ENCODE measurements at places on chromosomes 12 and 14.

DNA sequence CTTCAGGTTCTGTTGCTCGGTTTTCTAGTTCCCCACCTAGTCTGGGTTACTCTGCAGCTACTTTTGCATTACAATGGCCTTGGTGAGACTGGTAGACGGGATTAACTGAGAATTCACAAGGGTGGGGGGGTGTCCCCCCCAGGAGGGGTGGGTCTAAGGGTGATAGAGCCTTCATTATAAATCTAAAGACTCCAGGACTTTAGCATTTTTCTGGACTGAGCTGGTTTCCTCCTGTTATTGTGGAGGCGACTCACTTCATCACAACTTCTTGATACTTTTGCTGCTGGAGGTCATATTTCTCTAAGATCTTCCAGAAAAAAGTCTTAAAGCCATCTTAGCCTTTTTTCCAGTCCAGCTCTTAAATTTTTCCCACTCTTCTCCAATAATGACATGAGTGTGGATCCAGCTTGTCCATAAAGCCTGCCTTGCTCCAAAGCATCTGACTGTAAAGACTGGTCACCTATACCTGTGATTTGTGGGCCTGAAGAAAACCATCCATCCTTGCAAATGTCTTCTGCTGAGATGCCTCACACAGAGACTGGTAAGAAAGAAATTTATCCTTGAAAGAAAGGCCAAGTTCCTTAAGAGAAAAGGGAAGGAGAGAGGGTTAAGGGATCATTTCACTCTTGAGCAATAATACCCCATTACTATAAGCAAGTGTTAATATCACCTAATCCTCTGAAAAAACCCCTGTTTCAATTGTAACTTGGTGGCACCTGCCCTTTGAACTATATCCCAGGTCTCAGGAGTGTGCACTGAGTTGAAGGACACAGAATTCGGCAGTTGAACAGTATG is 19.7 kb upstream of the SLC2A14 start:
- DNase-seq: no peak

- DNase-seq: no peak
Observed at GRCh38 chr14:71238835-71239234, 331.6 kb downstream of the PCNX1 start.

DNA sequence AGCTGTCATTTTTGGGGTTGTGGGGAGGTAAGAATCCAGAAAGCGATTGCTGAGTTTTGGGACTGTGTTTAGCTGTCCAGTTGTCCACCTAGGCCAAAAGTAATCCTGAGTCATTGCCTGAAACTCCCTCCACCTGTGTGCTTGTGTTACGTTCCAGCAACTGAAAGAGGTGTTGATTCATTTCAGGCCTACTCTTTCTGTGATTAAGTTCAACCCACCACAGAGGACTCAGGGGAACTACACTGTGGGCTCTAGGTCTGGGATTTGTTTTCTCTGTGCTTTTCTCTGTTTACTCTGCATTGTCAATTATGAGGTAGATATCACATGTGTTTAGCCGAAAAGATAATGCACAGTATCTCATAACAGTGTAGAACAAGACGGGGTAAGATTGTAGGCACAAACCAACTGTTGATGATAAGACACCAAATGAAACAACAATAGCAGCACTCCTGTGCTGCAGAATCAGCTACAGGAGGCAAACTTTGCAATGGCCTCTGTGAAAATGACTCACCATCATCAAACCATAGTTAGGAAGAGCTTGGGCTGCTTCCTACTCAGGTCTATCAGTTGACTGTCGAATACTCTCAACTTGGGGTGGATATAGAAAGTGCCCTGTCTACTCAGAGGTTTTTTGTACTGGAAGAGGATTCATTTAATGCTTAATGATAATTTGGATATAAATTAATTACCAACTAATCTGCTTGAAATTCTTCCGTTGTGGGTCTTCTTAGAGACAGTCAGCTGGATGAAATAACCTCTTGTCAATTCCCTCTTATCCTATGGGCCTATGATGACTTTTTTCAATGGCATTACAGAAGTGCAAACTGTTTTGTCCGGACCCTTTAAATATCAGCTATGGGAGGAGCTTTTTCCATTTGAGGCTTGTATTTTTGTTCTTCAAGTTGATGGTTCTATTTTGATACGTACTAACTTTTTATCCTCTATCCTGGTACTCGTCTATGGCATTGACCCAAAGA is 385.9 kb downstream of the BMP4 start:
- no peak for DNase-seq

GRCh38 chr14:102751088-102751487 is 26.2 kb upstream of the TRAF3 start:
- DNase-seq: no peak

GRCh38 chr14:45699471-45699870 is 446.5 kb upstream of the MIS18BP1 start:
- DNase-seq: no peak

DNA sequence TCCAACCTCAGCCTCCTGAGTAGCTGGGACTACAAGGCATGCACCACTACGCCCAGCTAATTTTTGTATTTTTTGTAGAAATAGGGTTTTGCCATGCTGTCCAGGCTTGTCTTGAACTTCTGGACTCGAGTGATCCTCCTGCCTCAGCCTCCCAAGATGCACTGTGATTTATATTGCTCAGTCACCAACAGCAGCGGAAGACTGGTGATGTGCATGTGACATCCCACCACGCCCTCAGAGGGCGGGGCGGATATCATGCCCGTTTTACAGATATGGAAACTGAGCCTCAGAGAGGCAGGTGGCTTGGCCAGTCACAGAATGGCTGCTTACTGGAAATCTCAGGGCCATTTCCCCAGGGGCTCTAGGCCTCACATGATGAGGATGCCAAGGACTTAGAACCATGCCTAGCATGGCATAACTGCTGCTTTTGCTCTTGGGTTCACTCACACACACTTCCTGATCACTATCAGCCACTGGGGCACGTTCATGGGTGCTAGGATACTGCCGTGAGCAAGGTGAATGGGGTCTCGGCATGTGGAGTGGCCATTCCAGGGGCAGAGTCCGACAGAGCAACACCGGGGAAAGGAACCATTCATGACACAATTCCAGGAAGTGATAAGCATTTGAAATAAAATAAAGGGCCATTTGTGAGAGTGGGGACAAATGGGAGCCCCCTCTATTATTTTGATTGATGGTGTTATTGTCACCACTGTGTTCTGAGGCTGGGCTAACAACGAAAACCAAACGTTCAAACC is 31.9 kb downstream of the RBM19 start:
- no peak for DNase-seq

- DNase-seq: no peak
Observed at GRCh38 chr12:15497671-15498292, 175.5 kb downstream of the PTPRO start.

- DNase-seq: no peak
Observed at GRCh38 chr14:73467377-73467776, 9.0 kb upstream of the NUMB start.

DNA sequence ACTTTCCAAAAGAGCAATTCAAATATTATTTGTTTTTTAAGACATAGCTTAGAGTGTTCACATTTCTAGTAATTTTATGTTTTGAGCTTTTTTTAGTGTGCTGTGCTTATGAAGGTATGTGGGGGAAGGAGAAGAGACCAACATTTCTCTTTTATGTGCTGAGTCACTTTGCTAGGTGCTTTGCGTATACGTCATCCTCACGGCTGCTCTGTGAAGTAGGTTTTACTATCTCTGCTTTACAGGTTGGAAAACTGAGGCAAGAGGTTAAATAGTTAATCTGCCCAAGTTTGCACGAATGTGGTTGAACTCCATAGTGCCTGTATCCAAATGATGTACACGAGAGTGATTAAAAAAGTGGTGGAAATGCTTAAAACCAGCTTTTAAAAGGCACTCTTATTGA is 75.9 kb downstream of the AEBP2 start:
- DNase-seq: no peak

DNA sequence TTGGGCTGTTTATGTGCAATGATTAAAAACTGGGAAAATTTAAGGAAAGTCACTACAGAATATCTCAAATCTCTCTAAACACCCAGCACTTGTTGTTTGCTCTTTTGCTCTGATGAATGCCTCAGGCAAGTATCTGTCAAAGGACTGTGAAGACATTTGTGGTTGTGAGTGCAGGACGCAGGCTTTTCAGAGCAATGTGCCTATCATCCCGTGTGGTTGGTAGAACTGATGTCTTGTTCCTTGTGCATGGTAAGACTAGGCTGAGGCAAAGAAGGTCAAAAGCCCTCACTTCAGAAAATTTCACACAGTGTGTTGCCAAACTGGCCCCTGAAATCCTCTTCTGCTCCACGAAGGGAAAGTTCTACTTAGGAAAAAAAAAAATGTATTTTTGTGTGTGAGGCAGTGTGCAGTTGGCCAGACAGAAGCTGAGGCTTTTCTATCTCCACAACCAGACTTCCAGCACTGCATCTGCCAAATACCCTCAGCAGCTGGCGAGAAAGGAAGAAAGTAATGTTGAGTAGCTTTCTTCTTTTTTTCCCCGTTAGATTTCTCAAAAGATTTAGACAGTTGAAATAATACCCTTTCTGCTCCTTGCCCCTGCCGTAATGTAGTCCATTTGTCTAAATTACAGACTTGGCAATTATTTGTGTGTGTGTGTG is 1103.1 kb downstream of the VRK1 start:
- DNase-seq: no peak

GRCh38 chr12:42611571-42612230 is 22.2 kb upstream of the PRICKLE1 start:
- no peak for DNase-seq

DNA sequence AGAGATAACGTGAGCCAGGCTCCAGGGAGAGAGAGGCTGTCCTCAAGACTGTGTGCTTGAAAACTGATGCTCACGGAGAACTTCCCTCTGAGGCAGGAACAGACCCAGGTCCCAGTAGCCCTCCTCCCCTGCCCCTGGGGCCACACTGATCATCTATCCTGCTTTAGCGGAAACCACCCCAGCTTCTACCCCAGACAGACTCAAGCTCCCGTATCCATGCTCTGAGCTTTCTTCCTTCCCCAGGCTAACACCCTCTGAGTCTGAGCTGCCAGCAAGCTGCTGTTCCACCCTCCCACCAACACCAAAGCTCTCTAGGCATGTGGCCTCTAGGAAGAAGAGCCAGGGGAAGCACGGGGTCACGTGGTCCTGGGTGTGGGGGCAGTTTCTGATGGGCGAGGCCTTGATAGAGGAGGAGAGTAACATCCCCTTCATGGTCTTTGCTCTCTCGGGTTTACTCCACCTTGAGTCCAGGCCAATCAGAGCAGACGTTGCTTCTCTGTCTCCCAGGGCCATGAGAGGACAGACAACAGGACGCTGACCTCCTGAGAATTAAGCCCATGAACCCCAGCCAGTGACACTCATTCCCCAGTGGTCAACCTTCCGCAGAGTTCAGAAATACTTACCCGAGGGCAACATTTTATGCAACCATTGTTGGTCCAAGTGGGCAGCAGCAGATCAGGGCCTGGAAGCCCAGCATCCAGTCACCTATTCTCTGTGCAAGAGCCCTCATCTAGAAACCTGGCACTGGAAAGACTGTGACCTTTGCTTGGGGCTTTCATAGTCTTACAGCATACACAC is 1.4 kb downstream of the PCK2 start:
- DNase-seq: no peak

- no peak for DNase-seq
Observed at GRCh38 chr14:63454863-63455622, 88.1 kb downstream of the PPP2R5E start.

- no peak for DNase-seq
Observed at GRCh38 chr14:54168489-54168888, 211.9 kb upstream of the BMP4 start.

- no peak for DNase-seq
Observed at GRCh38 chr14:71918955-71919354, 13.3 kb upstream of the RGS6 start.

- DNase-seq: no peak
Observed at GRCh38 chr12:89947437-89948270, 239.0 kb upstream of the ATP2B1 start.

DNA sequence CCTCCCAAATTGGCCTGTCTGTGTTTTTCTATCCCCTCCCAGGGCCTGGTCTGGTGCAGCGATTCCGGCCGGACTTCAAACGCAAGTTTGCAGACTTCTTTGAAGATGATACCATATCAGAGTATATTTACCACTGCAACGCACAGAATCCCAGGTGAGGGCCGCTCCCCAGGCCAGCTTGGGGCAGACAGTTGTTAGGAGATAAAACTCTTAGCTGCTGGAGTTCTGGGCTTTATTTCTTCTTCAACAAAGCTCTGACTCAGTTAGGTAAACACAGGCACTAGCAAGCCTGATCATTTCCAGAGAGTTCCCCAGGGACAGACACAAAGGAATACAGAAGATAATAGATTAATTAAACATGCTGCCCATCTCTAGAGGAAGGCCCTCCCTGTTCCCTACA is 8.3 kb downstream of the ABHD4 start:
- no peak for DNase-seq

GRCh38 chr12:128109236-128109635 is 157.7 kb upstream of the TMEM132C start:
- DNase-seq: no peak

GRCh38 chr12:132428936-132429601 is 60.9 kb upstream of the FBRSL1 start:
- no peak for DNase-seq

- DNase-seq: no peak
Observed at GRCh38 chr14:105496831-105497591, 6.0 kb downstream of the TEDC1 start.

GRCh38 chr14:68255693-68256178 is 436.2 kb downstream of the RAD51B start:
- no peak for DNase-seq

GRCh38 chr12:11832093-11832492 is 182.6 kb downstream of the ETV6 start:
- no peak for DNase-seq

GRCh38 chr12:28974166-28974565 is 174.9 kb upstream of the FAR2 start:
- DNase-seq: no peak

GRCh38 chr12:93121729-93122488 is 192.8 kb upstream of the EEA1 start:
- DNase-seq: no peak

GRCh38 chr12:127819056-127819455 is 447.9 kb upstream of the TMEM132C start:
- DNase-seq: no peak

- no peak for DNase-seq
Observed at GRCh38 chr12:106601031-106601430, 18.2 kb downstream of the RFX4 start.

- no peak for DNase-seq
Observed at GRCh38 chr12:26580619-26581018, 252.4 kb downstream of the ITPR2 start.

GRCh38 chr12:74066476-74066875 is 471.2 kb upstream of the ATXN7L3B start:
- DNase-seq: no peak

DNA sequence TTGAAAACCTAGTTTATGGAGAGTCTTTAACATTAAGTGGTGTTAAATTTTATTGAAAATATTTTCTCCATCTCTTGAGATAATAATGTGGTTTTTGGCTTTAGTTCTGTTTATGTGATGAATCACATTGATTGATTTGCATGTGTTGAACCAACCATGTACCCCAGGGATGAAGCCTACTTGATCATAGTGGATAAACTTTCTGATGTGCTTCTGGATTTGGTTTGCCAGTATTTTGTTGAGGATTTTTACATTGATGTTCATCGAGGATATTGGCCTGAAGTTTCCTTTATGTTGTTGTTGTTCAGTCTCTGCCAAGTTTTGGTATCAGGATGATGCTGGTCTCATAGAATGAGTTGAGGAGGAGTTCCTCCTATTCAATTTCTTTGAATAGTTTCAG is 222.6 kb downstream of the ADAMTS20 start:
- no peak for DNase-seq

GRCh38 chr12:75936515-75937440 is 94.8 kb downstream of the PHLDA1 start:
- DNase-seq: no peak
